ENCODE measurements at places on chromosomes 4 and X.

DNA sequence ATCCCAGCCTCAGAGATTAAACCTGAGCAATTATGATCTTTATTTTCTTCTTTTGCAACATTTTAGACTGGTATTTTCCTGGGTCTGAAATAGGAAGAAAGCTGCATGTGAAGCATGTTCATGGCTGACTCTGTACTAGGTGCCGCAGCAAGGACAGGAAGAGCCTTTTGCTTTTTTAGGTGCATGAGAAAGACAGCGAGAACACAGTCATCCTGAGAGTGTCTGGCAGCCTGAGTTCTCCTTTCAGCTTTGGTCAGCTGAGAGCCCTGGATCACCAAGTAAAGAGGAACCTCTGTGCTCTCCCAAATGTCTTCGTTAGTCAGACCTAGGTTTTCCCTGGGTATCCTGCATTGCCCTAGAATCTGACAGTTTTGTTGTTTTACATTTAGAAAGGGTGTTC, 29.8 kb downstream of the FAM149A start:
- DNase-seq = no peak

GRCh38 chrX:109842611-109843010, 109.6 kb upstream of the ACSL4 start:
- no peak for DNase-seq

DNA sequence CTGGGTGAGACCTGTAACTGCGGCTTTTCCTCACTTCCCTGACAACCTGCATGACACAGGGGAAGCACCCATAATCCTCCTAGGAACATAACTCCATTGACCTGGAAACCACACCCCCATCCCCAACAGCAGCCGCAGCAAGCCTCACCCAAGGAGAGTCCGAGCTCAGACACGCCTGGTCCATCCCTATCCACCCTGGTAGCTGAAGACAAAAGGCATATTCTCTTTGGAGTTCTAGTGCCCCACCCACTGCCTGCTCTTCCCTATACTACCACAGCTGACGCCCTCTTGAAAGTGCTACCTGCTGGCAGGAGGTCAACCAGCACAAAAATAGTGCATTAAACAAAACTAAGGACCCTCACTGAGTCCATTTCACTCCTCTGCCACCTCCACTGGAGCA, 1080.9 kb upstream of the IGFBP7 start:
- DNase-seq = no peak

- no peak for DNase-seq
These were observed 94.4 kb downstream of the ARHGAP10 start for GRCh38 chr4:147826288-147826646.

GRCh38 chr4:2082627-2083026, 23.5 kb downstream of the NAT8L start:
- DNase-seq = no peak

DNA sequence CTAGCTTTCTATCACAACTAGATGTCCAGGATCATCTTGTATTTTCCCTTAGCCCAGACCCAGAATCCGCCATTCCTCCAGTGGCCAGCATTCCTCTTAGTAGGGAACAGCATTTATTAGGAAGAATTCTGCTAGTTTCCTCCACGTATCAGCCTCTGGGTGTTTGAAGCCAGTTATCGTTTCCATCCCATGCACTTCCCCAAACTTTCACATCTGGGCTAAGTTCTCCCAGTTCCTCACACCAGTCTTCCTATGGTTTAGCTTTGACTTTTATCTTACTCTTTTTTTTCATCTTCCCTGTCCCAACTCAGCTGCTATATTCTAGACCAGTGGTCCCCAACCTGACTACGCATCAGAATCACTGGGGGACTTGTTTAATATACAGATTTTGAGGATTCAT, 53.5 kb upstream of the PRSS48 start:
- no peak for DNase-seq

DNA sequence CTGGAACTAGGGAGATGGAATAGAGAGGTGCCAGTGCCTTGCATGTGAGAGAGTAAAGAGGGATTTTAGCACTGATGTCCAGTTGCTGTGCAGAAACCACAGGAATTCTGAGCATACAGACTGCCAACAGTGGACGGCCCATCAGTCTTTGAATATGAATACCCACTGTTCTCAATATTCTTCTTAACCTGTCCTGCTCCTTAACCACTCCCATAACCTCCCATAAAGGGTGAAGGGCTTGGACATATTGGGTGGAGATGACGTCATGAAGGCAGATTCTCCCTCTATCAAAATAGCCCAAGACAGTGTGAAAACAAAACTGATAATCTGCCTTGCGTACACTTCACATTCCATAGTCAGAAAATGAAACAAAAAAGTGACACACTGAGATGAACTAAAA, 1313.7 kb upstream of the PABPC4L start:
- no peak for DNase-seq

GRCh38 chr4:138104284-138104680, 137.9 kb downstream of the SLC7A11 start:
- DNase-seq = no peak

DNA sequence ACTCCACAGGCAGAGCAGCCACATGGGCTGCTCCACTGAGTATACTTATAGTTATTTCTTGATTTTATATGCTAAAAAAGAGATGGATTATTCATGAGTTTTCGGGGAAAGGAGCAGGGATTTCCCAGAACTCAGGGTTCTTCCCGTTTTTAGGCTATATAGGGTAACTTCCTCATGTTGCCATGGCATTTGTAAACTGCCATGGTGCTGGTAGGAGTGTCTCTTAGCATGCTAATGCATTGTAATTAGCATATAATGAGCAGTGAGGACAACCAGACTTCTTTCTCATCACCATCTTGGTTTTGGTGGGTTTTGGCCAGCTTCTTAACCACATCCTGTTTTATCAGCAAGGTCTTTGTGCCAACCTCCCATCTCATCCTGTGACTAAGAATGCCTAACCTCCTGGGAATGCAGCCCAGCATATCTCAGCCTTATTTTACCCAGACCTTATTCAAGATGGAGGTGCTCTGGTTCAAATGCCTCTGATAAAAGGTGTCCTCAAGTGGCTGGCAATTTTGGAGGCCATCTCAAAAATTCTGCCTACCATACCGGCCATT, 213.0 kb upstream of the VEGFC start:
- no peak for DNase-seq

DNA sequence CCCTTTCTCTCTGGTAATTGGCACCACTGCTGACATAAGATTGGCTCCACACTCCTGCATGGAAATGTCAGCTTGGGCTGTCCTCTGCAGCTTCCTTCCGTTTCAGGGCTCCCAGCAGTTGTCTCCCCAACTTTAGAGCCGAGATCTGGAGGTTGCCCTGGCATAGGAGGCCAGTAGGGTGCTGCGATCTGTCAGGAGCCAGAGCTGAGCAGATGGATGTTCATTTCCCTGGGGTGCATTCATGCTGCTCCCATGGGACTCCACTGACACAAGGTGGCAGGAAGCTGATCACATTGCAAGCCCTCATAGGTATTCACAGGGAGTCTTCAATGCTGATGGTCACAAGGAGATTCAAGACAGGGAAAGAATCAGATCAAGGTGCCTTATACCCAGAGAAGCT, 116.6 kb upstream of the RAI2 start:
- DNase-seq = no peak

All from LoVo (cell line).